ENCODE measurements at places on chromosomes 4 and X. TPM values are rescaled to one million over a fixed set of nuclear protein-coding genes. Genes with fewer than 3 reads are reported as not detected.

Gene GPAT3
- total RNA-seq = 1.2 TPM

Gene MAOB
- not detected for total RNA-seq

Gene RAB33A
- not detected for total RNA-seq

Gene MPP1
- 2.5 TPM for total RNA-seq

Gene ETDB
- not detected for total RNA-seq

Gene CTAG1A
- total RNA-seq = not detected

Gene TMEM35A
- total RNA-seq = 0.51 TPM

All from airway epithelial cell (primary cell).